Left forelimb (tissue), 1 donor: ENCODE measurements at places on chromosomes 7 and 10.

DNA sequence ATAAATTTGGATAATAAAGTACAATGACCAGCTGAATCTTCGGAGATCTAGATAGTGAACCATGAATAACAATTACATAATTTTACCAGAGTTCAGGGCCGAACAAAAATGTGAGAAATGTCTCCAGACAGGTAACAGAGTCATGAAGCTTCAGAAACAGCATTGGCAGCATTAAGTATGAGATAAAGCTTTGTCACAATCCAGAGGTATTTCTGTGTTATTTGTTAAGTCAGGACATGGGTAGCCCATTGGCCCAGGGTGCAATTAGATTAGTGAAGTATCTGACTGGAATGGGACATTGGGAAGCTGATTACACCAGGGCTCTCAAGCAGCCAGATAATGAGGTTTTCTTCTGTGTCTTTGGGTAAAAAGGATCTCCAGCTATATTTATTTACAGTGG, 184.2 kb upstream of the PPP1R3A start:
- DNase-seq = no peak

GRCh38 chr10:13942035-13942434, 355.3 kb downstream of the PRPF18 start:
- DNase-seq = no peak

DNA sequence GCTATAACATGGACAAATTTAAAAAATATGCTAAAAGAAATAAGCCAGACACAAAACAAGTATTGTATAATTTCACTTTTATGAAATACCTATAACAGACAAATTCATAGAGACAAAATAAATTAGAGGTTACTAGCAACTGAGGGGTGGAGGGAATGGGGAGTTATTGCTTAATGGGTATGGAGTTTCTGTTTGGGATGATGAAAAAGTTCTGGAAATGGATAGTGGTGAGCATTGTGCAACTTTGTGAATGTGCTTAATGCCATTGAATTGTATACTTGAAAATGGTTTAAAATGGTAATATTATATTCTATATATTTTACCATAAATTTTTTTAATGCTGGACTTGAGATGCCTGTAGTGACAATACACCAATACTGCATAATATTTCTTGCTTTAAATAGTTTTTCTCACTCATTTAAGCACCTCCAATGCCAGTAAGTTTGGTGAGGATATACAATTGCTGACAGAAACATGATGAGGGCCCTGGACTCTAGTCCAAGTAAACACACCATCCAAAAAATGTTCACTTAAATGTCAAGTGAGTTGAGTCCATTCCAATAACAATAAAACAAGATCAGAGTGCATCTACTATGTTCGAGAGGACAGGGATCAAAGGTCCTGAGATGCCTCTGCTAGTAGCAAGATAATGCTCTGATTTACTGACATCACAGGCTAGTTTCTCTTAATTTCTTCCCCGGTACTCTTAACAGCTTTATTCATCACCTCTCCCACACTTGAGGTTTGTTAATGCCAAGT, 71.9 kb downstream of the NT5C2 start:
- DNase-seq = no peak

- peak; percentile 36 for DNase-seq
Measured at GRCh38 chr7:157527686-157528085, 190.9 kb downstream of the DNAJB6 start.

DNA sequence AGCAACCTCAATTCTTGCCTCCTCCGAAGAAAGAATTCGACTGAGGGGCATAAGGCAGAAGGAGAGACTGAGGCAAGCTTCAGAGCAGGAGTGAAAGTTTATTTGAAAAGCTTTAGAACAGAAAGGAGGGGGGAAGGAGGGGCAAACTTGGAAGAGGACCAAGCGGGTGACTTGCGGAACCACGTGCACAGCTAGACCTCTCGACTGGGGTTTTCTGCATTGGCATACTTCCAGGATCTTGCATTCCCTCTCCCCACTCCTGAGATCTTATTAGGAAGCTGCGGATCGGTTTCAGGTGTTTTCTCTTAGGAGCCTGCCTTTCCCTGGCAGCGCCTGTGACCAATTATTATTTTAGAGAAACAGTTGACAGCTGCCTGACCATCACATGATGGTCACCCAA, 20.3 kb upstream of the CPXM2 start:
- DNase-seq = no peak

GRCh38 chr10:95661818-95662217, 5.3 kb upstream of the ALDH18A1 start:
- DNase-seq = no peak

DNA sequence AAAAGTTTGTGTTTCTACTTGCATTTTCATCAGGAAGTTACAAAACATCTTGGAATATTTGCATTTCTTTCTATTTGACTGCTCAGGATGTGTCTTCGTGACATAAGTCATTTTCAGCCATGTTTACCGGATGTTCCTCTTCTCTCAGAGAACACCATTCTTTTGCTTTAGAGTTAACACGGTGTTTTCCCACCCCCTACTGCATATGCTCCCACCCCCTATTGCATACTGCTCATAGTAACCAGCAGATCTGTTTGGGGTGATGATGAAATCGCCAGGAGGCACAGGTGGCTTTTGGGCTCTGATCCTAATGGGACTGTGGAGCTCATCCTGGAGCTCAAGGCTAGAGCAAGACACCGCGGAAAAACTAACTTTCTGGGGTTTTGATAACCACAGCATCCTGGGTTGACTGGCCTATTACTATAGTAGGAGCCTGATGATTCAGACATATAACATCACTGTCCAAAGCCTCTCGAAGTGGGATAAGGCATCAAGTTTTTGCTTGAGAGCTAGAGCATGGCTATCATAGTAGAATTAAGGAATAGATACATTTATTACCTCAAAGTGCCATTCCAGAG, 65.1 kb upstream of the BET1 start:
- no peak for DNase-seq

DNA sequence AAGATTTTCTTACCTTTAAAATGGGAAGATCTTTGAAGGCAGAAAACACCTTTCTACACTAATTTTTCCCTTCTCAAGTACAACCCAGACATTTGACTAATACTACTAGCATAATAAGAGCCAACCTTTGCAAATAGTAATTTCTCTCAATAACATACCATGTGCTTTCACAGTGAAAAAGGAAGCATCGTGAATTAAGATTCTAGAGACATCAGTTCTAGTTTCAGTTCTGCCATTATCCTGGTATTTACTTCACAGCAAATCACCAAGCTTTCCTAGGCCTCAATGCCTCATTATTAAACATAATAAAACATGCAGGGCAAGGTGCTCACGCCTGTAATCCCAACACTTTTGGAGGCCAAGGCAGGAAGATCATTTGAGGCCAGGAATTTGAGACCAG, 24.9 kb downstream of the GSAP start:
- no peak for DNase-seq

DNA sequence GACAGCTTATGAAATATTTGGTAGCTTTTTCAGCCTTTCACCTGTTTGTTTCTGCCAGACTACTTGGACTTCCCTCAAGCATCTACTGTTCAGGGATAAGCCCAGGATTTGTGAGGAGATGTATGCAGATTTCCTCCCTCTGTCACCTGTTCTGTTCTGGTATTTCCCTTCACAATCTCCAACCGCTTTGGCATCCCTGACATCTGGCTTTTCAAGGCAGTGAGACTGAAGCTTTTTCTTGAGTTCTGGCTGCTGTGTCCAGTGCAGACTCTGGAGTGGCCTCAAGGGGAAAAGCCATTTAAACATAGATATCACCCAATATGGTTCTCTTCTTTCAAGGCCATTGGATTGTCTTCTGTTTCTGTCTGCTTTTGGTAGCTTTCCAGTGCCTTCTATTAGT, 369.7 kb downstream of the LRMDA start:
- DNase-seq = no peak

DNA sequence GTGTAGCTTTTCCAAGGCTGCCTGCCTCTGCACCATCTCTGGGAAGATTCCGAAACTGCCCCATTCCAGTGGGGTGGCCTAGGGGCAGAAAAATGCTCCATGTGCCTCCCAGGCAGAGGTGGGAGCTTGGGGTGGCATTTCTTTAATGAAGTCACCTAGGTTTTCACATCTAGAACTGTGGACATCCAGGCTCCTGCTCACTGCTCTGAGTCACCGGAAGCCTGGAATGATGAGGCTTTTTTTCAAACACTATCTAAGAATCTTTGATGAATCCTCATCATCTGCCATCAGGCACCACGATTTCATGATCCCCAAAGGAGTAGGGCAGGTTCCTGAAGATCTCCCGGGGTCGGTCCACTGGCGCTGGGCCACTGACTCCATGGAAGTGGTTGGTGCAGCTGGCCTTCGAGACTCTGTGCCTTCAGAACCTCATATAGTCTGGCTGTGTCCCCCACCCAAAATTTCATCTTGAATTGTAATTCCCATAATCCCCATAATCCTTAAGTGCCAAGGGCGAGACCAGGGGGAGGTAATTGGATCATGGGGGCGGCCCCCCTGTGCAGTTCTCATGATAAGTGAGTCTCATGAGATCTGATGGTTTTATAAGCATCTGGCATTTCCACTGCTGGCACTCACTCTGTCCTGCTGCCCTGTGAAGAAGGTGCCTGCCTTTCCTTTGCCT, 37.1 kb downstream of the MTURN start:
- no peak for DNase-seq

DNA sequence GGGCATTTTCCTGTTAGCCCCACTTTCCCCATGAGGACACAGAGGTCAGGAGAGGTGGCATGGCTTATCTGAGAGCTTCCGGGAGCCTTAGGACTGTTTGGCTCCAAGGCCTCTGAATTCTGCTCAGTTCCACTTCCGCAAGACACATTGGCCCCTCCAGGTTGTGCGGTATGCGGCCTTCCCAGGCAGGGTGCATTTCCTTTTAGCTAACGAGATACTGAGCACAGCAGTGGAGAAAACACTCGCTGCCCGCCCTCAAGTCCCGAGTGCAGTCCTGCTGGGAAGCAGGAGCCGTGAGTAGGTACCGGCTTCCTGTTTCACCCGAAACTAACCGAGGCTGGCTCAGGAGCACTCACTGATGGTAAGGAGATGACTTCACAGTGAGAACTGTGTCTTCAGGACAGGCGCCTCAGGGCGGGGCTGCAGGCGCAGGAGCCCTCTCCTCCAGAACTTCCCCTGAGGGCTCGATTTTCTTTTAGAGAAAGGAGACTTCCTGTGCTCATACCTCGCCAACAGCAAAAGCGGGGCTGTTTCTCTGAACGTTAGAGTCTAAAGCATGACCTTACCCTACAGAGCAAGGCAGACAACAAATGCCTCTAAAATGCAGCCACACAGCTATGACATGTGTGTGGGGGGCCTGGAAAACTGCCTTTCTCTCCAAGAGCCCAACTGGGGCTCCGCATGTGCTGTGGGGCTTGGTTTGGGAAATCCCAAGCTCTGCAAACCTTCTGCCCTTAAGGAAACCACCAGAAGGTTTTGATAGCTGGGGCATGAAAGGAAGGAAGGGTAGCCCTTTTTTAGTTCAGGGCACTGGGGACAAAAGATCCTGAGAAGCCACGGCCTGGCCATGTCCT, 25.9 kb downstream of the RGS10 start:
- DNase-seq = no peak

DNA sequence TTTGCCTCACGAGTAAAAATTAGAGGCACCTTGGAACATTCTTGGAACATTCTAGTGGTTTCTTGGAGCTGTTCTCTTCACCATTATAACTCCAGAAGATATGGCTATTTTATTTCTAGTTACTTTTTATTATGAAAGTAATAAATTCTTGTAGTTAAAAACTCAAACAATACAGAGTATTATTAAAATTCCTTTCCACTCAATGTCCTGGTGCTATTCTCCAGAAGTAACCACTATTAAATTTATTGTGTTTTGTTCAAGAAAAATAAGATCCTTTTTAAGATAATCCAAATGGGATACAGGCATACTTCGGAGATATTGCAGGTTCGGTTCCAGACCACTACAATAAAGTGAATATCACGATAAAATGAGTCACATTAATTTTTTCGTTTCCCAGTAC, 68.6 kb downstream of the NOC3L start:
- no peak for DNase-seq

GRCh38 chr10:90168244-90168643, 466.9 kb downstream of the KIF20B start:
- no peak for DNase-seq

DNA sequence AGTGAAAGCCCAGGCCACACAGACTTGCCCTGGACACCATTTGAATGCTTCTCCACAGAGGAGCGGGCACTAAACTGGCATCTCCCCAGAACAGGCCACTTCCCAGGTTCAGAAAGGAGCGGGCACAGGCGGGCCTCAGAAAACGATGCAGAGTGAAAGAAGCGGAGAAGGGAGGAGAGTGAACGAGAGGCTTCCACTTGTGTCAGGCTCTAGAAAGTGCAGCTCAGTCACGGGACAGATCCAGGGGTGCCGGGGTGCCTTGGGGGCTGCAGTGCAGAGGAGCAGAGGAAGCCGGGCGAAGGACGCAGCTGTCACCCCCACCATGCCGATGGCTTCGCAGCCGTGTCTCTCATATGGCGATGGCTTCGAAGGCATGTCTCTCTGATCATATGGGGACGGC, 26.1 kb upstream of the PRKAR1B start:
- peak; percentile 18 for DNase-seq

- DNase-seq = no peak
Measured at GRCh38 chr10:3963191-3963673, 178.2 kb upstream of the KLF6 start.

GRCh38 chr7:76139670-76140069, 62.0 kb upstream of the SRRM3 start:
- no peak for DNase-seq

DNA sequence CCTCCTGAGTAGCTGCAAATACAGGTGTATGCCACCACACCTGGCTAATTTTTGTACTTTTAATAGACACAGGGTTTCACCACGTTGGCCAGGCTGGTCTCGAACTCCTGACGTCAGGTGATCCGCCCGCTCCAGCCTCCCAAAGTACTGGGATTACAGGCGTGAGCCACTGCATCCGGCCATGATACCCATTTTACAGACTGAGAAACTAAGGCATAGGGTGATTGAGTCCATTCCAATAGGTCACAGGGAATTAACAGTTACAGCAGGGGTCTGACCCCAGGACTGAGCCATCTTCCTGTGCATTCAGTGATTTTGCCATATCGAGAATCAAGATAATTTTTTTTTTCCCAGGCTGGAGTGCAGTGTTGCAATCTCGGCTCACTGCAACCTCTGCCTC, 12.3 kb upstream of the CTBP2 start:
- DNase-seq = peak; percentile 17

DNA sequence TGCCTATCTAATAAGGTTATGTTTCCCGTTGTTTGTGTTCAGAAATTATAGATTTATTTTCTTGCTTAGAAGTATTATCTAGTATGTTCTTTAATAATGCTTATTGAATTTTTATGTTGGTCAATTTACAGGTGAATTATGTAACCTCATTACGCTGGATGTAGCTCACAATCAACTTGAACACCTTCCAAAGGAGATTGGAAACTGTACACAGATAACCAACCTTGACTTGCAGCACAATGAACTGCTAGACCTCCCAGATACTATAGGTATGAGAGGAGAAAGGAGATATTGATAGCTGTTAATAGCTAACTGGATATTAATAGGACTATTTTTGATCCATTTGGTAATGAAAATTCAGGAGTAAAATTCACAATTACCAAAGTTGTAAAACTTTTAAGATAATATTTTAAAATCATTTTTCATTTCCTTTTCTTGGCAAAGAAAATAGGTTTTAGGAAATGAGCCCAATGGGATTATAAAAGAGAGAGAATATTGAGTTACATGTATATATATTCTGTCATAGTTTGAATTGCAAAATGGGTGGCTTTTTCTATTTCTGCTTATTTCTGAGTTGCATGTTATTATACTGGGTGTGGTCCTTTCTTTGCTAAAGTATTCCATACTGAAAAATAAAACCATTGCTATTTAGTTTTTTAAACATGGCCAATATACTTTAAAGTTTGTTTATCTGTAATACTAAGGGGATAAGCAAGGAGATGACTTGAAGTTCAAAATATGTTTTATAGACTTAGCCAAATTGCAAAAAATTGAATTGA, 66.3 kb downstream of the SHOC2 start:
- DNase-seq = no peak

- DNase-seq = peak; percentile 47
Measured at GRCh38 chr7:2814946-2815874, 28.9 kb downstream of the GNA12 start.
